NCI-H510A treated with DMSO at 0.1 percent for 48 hours (cell line): ENCODE measurements at places on chromosomes 12 and 14.

- no peak for DNase-seq
Observed at GRCh38 chr12:2309647-2310046, 256.9 kb downstream of the CACNA1C start.

DNA sequence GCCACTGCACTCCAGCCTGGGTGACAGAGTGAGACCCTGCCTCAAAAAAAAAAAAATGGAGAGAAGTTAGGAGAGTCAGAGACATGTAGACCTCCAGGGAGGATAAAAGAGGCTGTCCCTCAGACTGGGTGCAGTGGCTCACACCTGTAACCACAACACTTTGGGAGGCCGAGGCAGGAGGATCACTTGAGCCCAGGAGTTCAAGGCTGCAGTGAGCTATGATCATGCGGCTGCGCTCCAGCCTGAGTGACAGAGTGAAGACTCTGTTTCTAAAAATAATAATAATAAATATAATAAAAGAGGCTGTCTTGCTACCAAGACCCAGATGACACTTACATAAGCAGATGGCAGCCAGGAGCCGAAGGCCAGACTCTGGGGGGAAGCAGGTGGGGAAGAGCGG is 18.5 kb downstream of the SLC7A8 start:
- no peak for DNase-seq

DNA sequence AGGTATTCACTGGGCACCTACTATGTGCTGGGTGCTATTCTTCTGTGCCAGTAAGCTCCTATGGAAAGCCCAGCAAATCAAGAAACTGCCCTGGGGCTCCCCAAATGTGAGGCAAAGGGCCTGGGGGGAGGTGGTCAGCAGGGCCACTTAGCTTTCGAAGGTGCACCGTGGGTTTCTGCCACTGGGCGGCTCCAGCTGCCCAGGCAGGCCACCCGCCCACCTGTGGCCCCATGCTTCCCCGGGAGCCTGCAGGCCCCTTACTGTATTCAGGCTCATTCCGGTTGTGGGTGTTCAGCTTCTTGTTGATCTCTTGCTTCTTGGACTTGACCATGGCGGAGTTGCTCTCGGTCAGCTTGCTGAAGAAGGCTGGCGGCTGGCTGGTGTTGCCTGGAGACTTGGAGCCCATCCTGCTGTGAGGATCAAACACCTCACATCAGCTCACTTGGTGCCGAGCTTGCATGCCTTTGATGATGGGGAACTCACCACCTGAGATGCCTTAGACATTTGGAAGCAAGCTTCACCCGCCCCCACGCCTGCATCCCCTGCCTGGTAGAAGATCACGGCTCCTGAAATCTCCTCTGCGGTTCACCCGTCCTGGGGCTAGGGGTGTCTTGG is 37.3 kb downstream of the RFLNA start:
- no peak for DNase-seq

DNA sequence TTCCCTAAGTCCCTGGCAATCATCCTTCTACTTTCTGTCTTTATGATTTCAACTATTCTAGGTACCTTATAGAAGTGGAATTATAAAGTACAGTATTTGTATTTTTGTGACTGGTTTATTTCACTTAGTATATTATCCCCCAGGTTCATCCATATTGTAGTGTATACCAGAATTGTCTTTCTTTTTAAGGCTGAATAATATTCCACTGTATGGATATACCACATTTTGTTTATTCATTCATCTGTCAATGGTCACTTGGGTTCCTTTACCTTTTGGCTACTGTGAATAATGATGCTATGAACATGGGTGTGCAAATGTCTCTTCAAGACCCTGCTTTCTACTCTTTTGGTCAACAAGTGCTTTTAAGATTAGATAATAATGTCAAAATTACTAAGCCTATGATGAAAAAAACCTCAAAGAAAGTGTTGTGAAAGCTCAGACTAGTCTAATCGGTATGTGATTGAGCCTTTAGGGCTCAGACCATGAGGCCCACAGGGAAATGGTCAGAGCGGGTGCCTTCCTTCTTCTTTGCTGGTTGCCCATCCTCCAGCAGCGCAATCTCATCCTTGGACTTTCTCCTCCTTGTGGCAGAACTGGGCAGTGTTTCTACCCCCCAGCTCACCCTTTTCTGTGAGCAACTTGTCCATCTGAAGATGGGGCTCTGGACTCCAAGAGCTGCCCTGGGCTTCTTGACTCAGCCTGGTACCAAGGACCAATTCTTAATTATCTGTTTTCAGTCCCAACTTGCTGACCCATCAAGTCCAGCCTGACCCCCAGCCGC is 105.4 kb downstream of the TTC8 start:
- DNase-seq, result no peak

DNA sequence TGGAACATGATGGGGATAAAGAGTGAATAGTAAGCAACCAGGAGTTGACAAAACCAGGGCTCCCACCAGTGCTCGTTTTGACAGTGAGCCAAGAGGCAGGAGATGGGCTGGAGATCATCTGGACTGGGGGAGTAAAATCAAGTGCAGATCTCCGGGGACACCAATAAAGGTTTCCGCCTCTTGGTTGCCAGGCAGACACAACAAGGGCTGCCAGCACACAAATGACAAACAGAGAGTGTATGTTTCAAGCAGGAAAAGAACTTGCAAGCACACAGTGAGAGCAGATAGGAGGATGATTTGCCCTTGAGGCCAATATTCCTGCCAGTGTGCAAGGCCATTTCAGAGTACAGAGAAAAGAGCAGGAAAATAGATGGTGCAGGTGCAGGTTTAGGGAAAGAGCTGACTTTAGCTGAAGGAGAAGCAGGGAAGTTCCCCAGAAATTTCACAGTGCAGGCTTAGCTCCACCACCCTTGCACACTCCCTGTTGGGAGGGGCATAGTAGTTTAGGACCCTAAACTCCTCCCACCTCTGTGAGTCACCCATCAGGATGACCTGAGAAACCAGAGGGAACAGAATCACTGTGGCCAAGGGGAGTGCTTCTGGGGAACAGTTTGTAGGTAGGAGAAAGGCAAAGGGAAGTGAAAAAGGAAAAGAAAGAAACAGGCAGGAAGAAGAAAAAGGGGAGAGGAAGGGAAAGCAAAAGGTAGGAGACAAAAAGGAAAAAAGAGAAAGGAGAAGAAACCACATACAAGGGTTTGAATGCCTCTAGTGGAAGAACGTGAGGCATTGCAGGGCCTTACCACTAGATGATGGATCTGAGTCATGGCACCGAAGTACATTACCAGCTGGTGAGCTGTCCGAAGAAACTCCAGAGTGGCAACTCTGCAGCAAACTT is 404.4 kb downstream of the SLC6A15 start:
- DNase-seq, result peak; percentile 56

DNA sequence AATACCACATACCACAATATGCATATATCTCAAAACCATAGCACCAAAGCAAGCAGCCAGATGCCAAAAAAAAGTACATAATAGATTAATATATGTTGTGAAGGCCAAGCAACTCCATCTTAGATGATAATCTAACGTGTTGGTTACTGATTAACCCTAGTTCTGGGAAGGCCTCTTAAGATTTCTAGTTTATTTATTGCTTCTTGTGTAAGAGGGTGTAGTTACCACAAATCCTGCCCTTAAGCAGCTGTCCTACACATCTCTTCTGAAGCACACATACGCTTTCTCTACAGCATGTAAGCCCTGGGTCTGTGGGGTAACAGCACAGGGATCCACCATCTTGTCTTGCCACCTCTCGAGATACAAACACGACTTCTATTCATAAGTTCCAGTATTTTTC is 236.8 kb upstream of the AVPR1A start:
- no peak for DNase-seq

DNA sequence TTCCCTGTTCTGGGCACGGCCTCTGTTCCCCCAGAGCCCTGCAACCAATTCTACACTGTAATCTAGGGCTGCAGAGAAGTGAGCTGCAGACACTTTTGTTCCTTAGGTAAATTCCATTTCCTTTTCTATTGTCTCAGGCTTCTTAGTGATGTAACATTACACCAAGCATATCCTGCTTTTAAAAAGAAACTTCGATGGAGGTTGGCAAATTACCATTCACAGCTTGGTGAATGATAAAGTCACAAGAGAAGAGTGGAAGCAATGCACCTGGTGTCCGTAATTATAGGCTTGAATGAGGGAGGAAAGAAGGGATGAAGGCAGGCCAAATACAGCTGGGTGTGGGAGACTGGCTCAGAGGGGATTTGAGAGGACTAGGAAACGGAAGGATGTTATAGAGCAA is 68.6 kb downstream of the PPM1A start:
- DNase-seq, result peak; percentile 62

- no peak for DNase-seq
Observed at GRCh38 chr14:98956661-98957060, 315.3 kb downstream of the BCL11B start.

DNA sequence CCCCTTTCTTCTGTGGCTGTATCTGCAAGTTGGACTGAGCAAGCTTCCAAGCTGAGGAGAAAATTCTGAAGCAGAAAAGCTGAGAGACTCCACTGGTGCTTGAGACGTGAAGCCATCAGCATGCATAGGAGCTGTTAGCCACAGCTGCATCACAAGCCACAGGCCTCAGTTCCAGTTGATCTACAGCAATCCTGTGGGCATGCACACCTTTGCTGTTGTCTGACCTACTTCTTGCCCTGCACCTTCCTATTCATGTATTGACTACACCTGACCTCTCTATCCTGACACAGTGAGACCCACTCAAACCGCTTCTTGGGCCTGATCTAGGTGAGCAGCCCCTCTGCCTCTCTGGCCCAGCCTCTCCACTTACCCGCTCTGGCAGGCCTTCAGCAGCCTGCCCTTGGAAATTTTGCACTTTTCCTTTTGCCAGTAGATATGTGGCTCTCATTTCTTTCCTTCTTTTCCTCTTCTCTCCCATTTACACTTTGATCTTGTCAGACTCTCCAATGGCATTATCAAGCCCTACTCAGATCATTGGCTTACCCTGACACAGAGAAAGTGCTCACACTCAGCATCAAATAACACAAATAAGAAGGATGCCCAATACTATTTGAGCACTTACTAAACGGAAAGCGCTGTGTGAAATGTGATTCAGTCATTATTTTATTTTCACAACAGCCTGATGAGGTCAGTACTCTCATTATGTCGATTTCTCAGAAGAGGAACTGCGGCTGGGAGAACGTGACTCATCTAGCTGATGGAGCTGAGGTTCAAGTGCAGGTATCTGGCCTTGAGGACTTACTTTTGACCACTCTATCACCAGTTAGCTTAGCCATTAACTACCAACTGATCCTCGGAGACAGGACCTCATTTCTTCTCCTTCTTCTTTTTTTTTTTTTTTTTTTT is 21.9 kb upstream of the PTGR2 start:
- DNase-seq, result no peak

GRCh38 chr12:49662998-49663843 is 39.9 kb downstream of the PRPF40B start:
- DNase-seq, result peak; percentile 55

DNA sequence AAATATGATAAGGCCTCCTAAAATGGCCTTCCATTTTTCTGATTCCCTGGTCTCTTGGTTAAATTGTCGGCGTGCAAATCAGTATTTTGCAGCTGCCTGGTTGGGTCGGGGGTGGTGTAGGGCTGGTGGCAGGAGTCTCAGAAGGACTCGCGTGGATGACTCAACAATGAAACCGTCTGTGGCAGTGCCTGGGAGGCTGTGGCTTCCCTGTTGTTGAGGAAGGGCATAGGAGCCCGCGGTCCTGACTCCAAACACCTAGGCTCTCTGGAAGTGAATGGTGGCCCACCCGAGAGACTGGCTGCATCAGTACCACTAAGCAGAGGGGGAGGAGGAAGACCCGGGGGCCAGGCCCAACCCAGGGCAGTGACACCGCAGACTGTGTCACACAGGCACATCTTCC is 207.9 kb downstream of the TTC7B start:
- DNase-seq, result no peak

GRCh38 chr14:37625597-37626595 is 30.5 kb downstream of the TTC6 start:
- no peak for DNase-seq

- no peak for DNase-seq
Observed at GRCh38 chr12:52611080-52611468, 7.3 kb downstream of the KRT73 start.

DNA sequence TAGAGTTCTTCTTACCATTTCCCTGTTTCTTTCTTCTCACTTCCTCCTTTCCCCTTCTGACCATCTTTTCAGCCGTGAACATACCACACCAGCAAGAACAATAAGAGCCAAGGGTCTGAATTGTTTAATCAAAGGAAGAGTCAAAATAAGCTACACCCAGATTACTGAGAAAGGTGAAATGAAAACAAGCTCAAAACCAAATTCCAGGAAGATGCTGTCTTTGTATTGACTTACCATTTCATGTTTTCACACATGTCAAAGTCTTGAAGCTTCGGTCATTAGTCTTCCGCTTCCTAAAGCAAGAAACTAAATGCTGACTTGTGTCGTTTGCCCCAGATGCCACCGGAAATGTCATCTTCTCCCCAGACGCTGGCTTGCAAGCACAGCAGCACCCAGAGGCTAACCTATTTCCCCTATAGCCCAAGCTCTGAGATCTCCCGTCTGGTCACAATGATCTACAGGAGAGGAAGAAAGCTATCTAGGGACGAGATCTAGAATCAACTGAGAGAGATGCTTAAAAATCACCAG is 136.5 kb upstream of the AMIGO2 start:
- no peak for DNase-seq

DNA sequence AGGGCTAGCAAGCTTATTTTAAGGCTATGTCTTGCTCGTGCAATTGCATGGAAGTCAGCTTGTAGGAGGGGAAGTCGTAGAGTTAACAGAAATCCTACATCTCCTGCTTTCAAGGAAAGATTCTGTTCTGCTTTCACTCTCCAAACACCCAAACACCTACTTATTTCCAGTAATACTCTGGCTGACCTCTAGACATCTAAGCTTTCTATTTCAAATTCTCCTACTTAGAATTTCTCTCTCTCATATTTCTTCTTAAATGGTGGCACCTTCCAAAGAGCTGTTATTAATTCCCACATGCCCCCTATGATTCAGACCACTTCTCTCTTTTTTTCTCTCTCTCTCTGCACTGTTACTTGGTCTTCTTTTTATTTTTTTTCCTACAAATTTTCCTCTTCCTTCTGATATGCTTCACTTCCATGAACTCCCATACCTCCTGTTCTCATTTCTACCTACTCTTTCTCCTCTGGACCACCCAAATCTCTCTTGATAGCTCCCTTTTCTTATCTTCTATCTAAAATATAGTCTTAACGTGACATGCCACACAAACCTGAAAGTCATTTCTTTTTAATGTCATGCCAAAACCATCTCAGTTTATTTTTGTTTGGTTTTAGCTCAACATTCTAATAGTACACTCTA is 90.8 kb downstream of the RPS6KA5 start:
- no peak for DNase-seq

GRCh38 chr12:54723379-54724256 is 75.5 kb upstream of the DCD start:
- no peak for DNase-seq

GRCh38 chr12:128204711-128205110 is 62.3 kb upstream of the TMEM132C start:
- no peak for DNase-seq

- peak; percentile 25 for DNase-seq
Observed at GRCh38 chr12:18998343-18999261, 130.9 kb upstream of the PLEKHA5 start.

DNA sequence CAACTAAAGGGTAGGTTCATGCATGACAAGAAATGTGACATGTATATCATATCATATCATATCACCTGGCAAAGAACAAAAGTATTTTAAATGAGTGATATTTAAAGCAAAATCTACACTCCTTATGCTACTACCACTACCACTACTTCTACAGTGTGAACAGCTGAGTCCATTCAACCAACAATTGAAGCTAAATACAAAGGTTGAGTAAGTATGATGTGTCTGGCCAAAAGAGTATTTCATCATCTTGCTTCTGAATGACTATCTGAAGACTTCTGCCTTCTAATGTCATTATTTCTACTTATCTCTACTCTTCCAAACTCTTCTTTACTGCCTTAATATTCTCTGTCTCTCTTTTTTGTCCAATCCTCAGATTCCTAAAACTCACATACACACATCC is 292.6 kb upstream of the CAND1 start:
- no peak for DNase-seq
